ENCODE measurements at places on chromosomes 16 and 17.

GRCh38 chr16:79006206-79006605 lies 594.3 kb downstream of the MAF start:
- no peak for DNase-seq

DNA sequence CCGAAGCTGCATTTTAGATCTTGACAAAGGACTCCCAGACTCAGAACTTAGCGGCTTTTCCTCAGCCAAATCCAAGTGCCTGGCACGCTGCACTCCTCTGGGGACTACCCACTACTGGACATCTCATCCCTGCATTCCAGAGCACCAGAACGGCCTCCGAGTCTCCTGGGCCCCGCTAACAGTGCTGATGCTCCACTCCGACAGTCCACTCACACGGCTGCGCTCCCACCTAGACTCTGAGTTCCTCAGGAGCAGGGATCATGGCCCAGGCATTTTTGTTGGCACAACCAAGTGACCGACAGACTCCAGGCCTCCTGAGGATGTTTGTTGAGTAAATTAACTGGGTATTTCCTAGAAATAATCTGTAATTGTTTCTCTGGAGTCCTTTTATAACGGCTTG lies 79.1 kb downstream of the NDEL1 start:
- no peak for DNase-seq

DNA sequence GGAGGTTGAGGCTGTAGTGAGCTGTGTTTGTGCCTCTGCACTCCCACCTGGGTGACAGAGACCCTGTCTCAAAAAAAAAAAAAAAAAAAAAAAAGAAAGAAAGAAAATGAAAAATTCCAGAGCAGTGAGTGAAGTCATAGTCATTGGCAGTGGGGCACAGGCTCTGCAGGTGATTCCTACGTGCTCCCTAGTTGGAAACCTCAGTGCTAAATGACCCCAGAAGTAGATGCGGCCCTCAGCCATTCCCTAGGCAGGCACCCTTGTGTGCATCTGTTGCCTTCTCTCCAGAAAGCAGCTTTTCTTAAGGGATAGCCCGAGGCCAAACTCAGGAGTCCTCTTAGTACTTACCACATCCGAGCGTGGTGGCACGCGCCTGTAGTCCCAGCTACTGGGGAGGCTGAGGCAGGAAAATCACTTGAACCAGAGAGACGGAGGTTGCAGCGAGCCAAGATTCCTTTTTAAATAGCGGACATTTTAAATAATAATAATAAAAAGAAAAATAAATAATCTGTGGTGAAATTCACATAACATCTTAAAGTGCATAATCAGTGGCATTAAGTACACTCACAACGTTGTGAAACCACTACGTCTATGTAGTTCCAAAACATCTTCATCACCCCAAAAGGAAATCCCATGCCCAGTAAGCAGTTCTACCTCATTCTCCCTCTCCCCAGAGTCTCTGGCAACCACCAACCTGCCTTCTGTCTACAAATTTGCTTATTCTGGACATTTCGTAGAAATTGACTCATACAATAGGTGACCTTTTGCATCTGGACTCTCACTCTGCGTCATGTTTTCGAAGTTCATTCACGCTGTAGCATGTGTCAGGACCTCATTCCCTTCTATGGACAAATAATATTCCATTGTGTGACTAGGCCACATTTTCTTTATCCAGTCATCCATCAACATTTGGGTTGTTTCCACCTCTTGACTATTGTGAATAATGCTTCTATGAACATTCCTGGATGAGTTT lies 12.5 kb upstream of the SPHK1 start:
- no peak for DNase-seq

GRCh38 chr16:81469710-81470535 lies 25.3 kb downstream of the CMIP start:
- peak; percentile 13 for DNase-seq

DNA sequence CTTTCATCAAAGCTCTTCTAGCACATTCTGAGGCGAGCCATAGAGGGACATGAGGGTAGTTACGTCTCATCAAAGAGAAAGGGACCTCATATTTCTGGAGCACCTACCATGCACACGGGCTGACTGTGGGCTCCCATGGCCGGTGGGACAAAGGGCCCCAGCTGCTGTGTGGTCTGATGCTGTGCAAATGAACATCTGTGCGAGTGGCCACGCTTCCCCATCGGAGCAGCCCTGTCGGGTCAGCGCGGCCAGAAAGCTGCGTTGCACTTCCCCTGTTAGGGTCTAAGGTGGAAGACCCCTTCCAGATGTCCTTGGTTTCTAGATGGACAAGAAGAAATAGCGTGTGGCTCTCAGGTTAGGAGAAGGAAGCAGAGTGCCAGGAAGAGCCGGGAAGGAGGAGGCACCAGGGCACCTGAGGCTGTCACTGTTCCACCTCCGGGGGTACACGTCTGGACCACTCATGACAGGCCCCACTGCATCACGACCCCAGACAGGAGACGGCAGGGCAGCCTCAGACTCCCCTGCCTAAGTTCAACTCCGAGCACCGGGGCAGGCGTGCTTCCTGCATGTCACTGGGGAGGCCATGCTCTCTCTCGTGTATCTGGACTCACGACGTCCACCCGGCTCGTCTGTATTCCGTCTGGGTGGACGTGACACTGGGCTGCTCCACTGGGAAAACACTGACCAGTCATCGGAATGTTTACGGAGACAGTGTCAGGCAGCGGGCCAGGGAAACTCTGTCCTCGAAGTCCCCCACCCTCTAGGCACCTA lies 8.5 kb upstream of the BAIAP2 start:
- no peak for DNase-seq

- DNase-seq = no peak
Measured at GRCh38 chr17:61444075-61444474, 8.1 kb upstream of the TBX4 start.

- DNase-seq = no peak
Measured at GRCh38 chr16:83130039-83130438, 503.3 kb downstream of the CDH13 start.

- DNase-seq = no peak
Measured at GRCh38 chr17:58764373-58764772, 8.7 kb downstream of the PPM1E start.

DNA sequence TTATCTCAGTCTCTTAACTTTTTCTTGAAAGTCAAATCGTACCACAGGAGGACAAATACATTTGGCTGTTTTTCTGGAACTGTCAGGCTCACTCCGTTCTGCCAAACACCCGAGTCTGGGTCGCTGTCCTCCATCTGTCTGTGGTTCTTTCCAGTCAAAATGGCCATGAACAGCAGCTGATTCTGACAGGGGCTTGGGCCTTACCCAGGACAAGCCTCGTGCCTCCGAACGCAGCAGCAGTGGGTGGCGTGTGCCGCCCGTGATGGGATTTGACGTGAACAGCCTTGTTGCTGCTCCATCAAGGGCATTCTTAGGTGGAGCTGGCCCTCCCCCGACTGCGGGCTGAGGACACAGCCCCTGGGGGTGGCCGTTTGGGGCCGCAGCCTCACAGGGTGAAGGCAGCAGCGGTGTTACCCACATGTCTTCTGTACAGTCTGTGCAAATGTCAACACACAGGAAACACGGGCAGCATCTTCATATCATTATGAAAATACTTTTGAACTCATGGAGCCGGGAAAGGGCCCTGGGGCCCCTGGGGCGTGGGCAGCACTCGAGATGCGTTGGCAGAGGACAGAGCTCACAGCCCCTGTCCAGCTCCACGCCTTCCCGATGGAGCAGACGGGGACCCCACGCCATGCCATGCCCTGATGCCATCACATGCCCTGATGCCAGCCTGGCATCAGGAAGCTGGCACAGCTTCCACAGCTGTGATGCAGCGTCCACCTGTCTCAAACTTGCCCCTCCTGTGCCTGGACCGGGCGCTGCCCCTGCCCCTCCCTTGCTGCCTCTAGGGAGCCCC lies 8.6 kb upstream of the ACSF3 start:
- no peak for DNase-seq
